ENCODE measurements at places on chromosomes 5 and 9. TPM values are rescaled to one million over a fixed set of nuclear protein-coding genes. Genes with fewer than 3 reads are reported as not detected.

FAM221B gene
- total RNA-seq, result not detected

SEPTIN8 gene
- 53.8 TPM for total RNA-seq

CYSTM1 gene
- total RNA-seq, result 12.9 TPM

GZMA gene
- total RNA-seq, result not detected

F2RL1 gene
- total RNA-seq, result 1.2 TPM

CDC26 gene
- 38.9 TPM for total RNA-seq

RPL35 gene
- 3,004 TPM for total RNA-seq

GRCh38 chr9:99309141-99309939 lies 87.3 kb downstream of the SEC61B start:
- DNase-seq, result no peak

GRCh38 chr5:165003283-165003682 lies 1497.9 kb downstream of the MAT2B start:
- DNase-seq, result no peak

GRCh38 chr5:159819591-159820411 lies 96.5 kb upstream of the ADRA1B start:
- DNase-seq, result peak; percentile 35

DNA sequence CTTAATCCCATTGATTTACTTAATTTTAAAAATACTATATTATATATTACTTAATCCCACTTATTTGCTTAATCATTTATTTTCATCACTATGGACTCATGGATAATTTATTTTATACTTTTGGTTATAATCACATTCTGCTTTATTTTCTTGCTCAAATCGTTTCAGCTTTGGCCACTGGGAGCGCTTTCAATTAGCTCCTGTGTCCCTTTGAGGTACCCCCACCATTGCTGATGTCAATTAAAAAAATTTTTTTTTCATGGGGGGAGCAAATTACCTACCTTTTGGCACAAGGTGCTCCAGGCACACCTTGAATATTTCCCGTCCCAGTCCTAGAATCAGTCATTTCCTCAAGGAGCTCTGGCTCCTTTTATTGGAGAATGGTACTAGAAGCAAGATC lies 1.4 kb upstream of the TRIO start:
- DNase-seq, result no peak

DNA sequence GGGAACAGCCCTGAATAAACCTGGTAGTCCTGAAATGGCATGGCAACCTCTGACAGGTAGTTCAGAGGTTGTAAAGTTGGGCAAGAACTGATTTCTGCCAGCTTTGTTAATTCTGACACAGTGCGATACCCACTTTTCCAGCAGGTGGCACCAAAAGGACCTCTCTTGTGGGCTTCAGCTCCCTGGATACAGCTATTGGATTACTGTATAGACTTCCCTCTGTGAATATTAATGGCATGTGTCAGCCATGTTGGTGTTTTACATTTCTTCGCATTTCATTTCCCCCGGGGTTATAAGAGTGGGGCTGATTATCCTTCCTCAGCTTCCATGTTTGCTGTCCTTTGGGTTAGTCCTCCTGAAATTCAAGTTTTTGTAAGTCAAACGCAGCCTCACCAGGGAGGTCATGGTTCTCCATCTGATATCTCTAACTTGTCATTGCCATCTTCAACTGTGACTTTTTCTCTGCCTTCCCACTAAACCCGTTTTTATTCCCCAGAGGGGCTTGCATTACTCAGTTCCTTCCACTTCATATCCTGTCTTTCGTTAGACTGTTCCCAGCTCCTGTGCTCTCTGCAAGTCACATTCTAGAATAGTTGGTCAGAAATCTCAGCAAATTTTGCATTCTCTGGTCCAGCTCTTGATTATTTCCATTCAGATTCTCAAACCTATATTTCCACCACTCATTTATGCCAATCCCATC lies 135.6 kb downstream of the LIFR start:
- peak; percentile 52 for DNase-seq

DNA sequence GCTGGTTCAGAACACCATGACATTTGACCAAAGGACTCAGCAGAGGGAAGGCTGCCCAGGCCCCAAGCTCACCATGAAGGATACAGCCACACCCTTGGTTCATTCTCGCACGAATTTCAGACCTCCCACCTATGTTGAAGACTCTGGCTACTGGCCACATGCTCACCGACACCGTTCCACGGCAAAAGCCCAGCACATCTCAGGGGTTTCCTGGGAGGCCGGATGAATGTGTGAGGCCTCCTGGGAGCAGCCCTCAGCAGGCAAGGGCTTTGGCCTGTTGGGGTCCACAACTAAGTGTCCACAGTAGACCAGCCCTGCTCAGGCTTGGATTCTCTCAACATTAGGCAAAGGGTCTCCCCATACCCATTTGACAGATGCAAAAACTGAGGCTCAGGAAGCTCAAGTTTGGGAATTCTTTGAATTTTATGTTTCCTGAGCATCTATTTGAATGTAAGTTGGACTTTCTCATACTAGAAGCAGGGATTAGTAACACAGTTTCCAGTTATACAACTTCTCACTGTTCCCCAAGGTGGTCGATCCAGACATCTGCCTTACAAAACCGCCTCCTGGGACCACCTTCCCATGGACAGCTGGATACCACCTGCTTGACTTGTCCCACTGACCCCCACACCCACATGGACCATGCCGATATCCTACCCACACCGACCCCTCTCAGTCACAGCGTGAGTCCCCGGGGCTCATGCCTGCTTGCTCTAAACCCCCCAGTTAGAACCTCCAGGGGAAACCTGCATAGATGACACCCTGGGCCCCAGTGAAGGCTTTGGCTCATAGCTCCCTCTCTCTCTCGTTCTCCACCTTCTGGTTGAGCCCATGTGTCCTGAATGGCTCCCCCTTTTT lies 27.9 kb downstream of the CCT5 start:
- no peak for DNase-seq

- DNase-seq, result peak; percentile 61
Observed at GRCh38 chr5:181190711-181191525, 14.1 kb downstream of the TRIM7 start.
